ENCODE measurements at places on chromosomes 13 and 19.

- no peak overlapping the region for H3K27ac ChIP-seq
- H3K27me3 ChIP-seq, result peaks cover 7% of the 10 kb centered on the region
Measured at GRCh38 chr13:102325321-102325720, 76.5 kb downstream of the FGF14 start.

DNA sequence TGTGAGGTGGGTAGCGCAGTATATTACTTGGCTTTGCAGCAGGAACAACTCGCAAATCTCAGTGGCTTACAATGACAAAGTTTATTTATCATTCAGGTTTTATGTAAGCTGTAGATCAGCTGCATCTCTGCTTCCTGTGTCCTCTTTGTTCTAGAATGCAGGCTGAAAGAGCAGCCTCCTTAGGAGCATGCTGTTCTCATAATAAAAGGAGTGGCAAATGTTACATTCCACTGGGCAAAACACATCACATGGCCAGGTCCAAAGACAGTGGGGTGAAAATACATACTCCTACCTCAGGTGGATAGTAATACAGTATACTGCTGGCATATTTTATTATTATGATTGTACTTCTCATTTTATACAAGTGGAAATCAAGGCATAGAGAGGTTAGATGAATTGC is 1.2 kb upstream of the CSNK1A1L start:
- no peaks in the 10 kb centered on the region for H3K4me1 ChIP-seq
- H3K27ac ChIP-seq, result no peak overlapping the region
- H3K27me3 ChIP-seq, result peaks cover 20% of the 10 kb centered on the region
- H3K36me3 ChIP-seq, result no peaks in the 10 kb centered on the region

DNA sequence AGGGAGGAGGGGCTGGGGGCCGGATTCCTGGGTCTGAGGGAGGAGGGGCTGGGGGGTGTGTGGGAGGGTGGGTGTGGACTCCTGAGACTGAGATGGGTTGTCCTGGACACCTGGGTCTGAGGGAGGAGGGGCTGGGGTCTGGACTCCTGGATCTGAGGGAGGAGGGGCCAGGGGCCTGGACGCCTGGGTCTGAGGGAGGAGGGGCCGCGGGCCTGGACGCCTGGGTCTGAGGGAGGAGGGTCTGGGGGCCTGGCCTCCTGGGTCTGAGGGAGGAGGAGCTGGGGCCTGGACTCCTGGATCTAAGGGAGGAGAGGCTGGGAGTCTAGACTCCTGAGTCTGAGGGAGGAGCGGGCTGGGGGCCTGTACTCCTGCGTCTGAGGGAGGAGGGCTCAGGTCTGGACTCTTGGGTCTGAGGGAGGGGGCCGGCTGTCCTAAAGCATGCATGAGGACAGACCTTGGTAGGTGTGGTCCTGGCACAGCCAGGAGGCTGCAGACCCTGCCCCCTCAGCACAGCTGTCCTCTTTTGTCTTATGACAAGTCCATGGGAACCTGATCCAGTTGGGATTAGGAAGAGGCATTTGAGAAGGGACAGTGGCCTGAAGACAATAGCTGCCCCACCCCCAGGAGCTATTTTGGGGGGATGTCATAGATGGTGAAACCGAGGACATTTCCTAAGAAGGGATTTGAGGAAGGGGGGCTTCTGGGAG is 1.3 kb downstream of the TNNT1 start:
- H3K4me3 ChIP-seq, result no peak overlapping the region
- no peak for DNase-seq
- peaks cover 5% of the 10 kb centered on the region for H3K36me3 ChIP-seq
- no peak overlapping the region for H3K27ac ChIP-seq

DNA sequence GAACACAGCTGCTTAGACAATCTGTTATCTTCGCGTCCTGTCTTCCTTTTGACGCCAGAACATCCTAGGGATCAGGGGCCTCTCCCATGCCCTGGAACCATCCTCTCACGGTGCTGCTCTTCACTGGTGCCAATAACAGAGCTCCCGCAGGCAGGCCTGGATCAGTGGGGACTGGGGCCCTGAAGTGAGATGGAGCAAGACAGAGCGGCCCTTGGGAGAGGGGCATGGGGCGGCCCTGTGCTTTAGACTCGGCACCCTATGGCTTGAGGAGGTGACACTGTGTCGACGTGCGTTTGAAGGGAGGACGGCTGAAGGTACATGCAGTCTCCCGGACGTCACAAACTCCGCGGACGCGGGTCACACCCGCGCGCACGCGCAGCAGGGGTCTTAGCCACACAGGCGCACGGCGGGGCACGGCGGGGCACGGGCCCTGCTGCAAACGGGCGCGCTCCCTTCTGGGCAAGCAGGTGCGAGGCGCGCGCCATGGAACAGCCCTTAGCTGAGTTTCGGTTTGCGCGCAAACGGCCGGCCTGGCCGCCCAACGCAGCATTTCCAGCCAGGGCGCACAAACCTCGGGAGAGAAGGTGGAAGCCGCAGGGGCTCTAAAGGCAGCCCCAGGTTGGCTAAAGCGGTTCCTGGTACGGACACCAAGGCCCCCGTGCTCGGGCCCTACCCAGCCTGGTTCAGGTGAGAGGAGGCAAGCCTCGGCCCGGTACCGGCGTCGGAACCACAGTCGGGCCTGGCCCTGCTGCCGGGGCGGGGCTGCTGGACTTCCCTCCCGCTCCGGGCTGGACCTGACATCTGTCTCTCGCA is 16.5 kb upstream of the RNF17 start:
- H3K27ac ChIP-seq, result no peak overlapping the region
- H3K4me1 ChIP-seq, result peaks cover 10% of the 10 kb centered on the region
- peaks cover 65% of the 10 kb centered on the region for H3K27me3 ChIP-seq

GRCh38 chr19:40682431-40682964 is 8.0 kb downstream of the NUMBL start:
- peaks cover 32% of the 10 kb centered on the region for H3K36me3 ChIP-seq
- H3K27ac ChIP-seq, result no peak overlapping the region
- no peaks in the 10 kb centered on the region for H3K27me3 ChIP-seq
- H3K4me3 ChIP-seq, result no peak overlapping the region

- no peak overlapping the region for H3K4me3 ChIP-seq
- DNase-seq, result no peak
- no peaks in the 10 kb centered on the region for H3K27me3 ChIP-seq
- H3K4me1 ChIP-seq, result no peaks in the 10 kb centered on the region
- no peak overlapping the region for H3K27ac ChIP-seq
- peaks cover 9% of the 10 kb centered on the region for H3K36me3 ChIP-seq
Measured at GRCh38 chr13:26344980-26345379, 91.1 kb downstream of the CDK8 start.

GRCh38 chr13:50162001-50162400 is 146.8 kb downstream of the KCNRG start:
- H3K27me3 ChIP-seq, result peaks cover 16% of the 10 kb centered on the region
- H3K27ac ChIP-seq, result no peak overlapping the region
- no peaks in the 10 kb centered on the region for H3K4me1 ChIP-seq

- H3K27ac ChIP-seq, result no peak overlapping the region
- no peaks in the 10 kb centered on the region for H3K27me3 ChIP-seq
- no peak overlapping the region for H3K4me3 ChIP-seq
- H3K36me3 ChIP-seq, result no peaks in the 10 kb centered on the region
- no peak for DNase-seq
Measured at GRCh38 chr13:44470638-44471562, 97.3 kb downstream of the SERP2 start.

DNA sequence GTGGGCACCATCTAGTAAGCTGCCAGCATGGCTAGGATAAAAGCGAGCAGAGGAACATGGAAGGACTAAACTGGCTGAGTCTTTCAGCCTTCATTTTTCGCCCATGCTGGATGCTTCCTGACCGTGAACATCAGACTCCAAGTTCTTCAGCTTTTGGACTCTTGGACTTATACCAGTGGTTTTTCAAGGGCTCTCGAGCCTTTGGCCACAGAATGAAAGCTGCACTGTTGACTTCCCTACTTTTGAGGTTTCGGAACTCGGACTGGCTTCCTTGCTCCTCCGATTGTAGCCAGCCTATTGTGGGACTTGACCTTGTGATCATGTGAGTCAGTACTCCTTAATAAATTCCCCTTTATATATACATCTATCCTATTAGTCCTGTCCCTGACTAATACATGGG is 785.1 kb upstream of the SLITRK6 start:
- no peaks in the 10 kb centered on the region for H3K36me3 ChIP-seq
- DNase-seq, result no peak
- no peak overlapping the region for H3K4me3 ChIP-seq
- H3K27ac ChIP-seq, result no peak overlapping the region
- H3K4me1 ChIP-seq, result no peaks in the 10 kb centered on the region
